ENCODE measurements at places on chromosomes 7 and 10.

- peak; percentile 51 for DNase-seq
These were observed 71.6 kb upstream of the ZPBP start for GRCh38 chr7:50164559-50165170.

- no peak for DNase-seq
These were observed 46.8 kb downstream of the DLG5 start for GRCh38 chr10:77879710-77880109.

DNA sequence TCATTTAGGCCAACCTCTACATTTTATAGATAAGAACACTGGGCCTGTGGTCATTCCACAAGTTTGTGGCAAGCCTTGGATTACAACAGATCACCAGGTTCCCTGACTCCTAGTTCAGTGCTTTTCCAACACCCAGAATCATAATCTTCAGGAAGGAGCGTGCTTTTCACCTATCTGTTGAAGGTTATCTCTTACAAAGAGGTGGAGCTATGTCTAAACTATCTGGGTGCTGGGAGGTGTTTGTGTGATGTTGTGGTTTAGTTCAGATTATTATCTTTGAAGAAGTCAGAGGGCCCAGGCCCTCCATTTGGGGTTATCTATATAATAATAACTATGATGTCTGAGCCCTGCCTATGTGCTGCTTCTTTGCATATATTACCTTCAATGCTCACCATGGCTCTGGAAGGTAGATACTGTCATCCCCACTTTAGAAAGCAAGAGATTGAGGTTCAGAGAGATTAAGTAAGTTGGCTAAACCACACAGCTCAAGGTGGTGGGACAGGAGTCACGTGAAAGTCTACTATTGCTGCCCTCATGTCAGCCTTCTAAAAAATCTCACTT is 24.0 kb downstream of the IL2RA start:
- DNase-seq, result peak; percentile 67

DNA sequence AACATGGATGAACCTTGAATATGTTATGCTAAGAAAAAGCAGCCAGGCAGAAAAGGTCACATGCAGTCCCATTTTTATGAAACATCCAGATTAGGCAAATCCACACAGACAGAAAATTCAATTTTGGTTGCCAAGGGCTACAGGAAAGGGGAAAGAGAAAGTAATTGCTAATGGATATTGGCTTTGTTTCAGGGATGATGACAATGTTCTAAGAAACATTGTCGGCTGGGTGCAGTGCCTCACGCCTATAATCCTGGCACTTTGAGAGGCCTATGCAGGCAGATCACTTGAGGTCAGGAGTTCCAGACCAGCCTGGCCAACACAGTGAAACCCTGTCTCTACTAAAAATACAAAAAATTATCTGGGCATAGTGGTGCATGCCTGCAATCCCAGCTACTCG is 23.0 kb downstream of the ZNF33B start:
- no peak for DNase-seq

DNA sequence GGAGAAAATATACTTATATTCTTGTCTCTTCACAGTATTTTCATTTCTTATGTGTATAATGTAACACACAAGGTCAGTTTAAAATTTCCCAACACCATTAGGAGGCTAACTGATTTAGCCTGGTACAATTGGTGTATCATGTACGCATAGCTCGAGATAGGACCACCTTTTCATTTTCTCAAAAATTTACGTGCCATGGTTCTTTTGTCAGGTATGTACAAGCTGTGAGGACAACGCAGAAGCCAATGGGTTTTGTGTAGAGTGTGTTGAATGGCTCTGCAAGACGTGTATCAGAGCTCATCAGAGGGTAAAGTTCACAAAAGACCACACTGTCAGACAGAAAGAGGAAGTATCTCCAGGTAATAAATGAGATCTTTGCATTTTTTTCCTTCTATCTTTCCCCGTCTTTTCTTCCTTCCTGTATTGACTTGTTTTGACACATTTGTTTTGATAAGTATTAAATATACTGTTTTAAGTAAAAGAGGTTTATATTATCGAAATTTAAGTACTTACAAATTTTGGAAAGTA is 55.0 kb downstream of the TRIM24 start:
- DNase-seq, result no peak
